Brain pericyte (primary cell): ENCODE measurements at places on chromosomes 4 and X.

GRCh38 chrX:82127228-82128123 lies 925.6 kb downstream of the SH3BGRL start:
- DNase-seq = no peak

DNA sequence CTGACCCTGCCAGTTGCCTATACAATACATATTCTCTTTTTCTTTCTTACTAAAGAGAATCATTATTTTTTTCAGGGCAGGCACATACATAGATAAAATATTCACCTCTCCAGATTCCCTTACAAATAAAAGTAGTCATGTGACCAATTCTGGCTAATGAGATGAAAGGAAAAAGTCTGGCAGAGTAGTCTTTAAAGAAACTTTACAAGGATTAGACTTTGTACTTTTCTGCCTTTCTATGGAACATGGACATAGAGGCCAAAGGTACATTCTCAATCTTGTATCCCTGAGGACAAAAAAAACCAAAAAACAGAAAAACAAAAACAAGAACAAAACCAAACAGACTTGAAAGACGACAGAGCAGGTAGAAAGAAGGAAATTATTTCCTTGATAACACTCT lies 75.6 kb downstream of the DCK start:
- DNase-seq = no peak

- no peak for DNase-seq
Observed at GRCh38 chr4:84342161-84342560, 156.9 kb downstream of the NKX6-1 start.

DNA sequence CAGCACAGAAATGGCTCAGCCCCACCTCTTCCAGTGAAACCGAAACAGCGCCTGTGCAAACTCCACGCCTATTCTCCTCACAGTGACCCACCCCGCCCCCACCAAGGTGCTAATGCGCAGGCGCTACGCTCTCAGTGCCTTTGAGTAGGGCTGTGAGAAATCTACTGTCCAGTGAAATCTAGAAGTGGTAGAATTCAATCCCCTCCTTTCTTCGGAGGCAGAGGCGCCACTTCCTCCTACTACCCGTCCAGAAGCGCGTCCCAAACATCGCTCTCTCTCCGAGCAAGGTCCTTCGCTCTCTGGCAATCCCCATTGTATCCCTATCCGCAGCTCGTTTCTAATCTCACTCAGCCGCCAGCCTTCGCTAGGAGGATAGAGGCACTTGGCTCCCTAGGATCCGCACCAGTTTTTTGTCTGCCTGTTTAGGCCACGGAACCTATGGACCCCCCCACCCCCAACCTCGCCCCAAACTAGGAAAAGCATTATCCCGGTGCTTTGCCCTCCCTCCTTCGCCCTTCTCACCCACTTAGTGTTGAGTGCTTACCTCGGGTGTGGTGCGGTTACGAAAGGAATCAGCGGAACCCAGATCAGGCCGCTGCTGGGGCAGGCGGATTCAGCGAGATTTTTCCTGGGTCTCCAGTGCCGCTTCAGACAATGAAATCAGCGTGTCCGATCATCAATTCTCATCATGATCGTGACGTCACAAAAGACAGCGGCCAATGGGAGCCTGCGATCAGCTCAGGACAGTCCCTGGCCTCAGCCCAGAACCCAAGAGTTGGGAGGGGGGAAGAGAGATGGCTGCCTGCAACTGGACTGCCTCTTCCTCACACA lies at the start of gene HDX:
Gene HDX (minus strand): TSS at position 656 of the 831 bp plus-strand sequence. CDS start 27,056 bp downstream, outside the sequence.
- DNase-seq = peak; percentile 62

DNA sequence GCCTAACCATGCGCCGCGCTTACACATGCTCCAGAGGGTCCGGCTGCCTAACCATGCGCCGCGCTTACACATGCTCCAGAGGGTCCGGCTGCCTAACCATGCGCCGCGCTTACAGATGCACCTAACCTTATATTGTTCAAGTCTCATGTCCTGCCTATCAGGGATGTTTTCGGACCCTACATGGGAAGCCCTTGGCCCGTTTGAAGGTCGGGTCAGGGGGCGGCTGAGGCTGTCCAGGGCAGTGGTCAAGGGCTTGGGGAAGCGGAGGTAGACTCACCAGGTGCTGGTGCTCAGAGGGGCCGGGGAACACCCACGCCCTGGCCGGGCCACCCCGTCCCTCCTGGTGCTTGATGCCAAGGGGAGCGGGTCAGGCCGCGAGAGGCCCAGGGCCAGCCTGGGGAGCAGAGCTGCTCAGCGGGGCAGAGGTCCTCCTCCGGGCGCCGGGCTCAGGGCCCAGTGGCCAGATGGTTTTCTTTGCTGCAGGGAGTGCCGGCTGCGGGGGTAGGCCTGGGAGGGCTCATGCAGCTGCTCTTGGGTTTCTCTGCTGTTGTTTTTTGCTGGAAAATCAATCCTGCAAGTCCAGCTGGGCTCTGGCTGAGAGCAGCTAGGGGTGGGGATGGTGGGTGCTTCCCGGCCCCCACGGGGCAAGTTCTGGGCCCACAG lies 35.4 kb upstream of the SPON2 start:
- DNase-seq = peak; percentile 64

- DNase-seq = no peak
Observed at GRCh38 chr4:110959041-110959643, 336.3 kb upstream of the PITX2 start.

- no peak for DNase-seq
Observed at GRCh38 chrX:132119283-132119682, 8.5 kb downstream of the FRMD7 start.

GRCh38 chrX:120205816-120206753 lies 44.5 kb upstream of the ZBTB33 start:
- DNase-seq = no peak
